Stimulated activated naive CD4-positive, alpha-beta T cell treated with Interleukin-2 at 50 U/mL for 16 hours (primary cell): ENCODE measurements at places on chromosomes 5 and 9.

GRCh38 chr5:141735823-141736222 is 53.8 kb upstream of the ARAP3 start:
- DNase-seq = no peak

DNA sequence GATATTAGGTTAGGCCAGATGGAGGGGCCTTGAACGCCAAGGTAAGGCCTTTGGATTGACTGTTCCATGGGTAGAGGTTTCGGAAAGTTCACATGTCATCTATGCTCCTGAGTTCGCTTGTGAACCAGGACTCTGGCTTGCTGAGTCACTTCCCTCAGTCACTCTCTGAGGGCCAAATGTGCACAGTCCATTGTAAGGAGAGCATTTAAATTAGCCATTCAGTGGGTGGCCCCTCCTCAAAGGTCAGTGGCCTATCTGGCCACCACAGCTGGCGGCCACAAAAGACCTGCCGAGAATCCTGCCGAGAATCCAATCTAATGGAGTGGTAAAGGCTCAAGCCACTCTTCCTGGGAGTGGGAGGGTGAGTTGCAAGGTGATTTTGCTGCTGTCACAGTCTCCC is 58.9 kb upstream of the ARAP3 start:
- DNase-seq = no peak

- no peak for DNase-seq
These were observed 122.3 kb upstream of the PITX1 start for GRCh38 chr5:135156337-135156714.

GRCh38 chr5:15009420-15009819 is 137.8 kb upstream of the ANKH start:
- no peak for DNase-seq

DNA sequence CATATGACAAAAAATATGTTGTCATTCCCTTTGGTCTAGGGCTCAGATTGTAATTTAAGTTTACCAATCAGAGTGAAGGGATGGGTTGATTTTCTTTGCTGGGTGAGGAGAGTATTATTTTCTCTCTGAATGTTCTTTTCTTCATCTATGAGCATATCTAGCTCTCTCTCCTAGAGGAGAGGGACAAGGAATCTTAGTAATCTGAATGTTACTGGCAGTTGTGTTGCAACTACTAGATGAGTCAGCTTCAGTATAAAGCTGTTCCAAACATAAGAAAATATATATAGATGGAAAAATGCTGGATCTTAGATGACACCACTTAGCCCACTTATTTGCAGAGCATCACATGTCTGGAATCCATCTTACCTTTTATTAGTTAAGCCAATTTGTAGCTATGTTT is 259.3 kb downstream of the TUSC1 start:
- DNase-seq = no peak

DNA sequence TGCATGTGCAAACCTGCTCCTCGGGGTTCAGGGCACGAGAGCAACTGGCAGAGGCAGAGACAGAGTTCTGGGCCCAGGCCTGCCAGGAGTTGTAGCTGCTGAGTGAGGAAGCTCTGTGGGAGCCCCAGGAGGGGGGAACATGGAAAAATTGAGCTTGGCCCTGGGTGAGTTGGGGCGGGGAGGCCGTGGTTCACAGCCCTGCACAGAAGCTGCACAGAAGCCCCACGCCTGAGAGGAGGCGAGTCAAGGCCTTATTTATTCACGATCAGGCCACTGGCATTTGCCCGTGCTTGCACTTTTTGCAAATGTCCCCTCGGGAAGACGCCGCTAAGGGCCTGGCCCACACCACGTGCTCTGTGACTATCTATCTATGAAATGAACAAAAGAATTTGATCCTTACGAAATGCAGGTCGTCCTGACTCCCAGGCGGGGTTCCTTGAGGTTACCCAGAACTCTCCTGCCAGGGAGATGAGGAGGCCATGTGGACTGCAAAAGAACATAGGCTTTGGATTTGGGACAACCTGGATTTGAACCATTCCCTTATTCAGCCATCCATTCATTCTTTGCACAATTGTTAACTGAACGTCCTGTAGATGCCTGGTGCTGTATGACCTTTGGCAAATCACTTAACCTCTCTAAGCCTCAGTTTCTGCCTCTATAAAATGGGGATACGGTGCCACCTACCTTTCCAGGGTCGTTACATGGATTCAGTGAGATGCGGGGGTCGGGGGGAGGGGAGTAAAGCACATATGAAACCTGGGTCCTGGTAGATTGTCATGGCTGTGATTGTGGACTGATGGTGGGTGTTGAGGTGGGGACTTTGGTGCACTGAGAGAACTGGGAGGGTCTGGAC is 17.9 kb downstream of the COL27A1 start:
- DNase-seq = no peak

DNA sequence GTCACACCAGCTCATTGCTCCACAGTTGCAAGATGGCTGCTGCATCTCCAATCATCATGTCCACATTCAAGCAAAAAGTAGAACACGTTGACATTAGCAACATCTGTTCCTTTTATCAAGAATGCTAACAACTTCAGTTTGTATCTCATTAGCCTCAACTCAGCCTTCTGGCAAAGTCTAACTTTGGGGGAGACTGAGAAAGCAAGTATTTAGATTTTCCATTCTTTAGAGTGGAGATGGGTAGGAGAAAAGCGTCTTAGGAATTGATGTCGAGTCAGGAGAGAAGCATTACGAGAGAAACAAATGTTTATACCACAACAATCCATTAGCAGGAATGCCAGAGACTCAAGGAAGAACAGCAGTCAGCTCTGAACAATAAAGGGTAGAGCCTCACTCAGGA is 446.3 kb downstream of the ENC1 start:
- no peak for DNase-seq

DNA sequence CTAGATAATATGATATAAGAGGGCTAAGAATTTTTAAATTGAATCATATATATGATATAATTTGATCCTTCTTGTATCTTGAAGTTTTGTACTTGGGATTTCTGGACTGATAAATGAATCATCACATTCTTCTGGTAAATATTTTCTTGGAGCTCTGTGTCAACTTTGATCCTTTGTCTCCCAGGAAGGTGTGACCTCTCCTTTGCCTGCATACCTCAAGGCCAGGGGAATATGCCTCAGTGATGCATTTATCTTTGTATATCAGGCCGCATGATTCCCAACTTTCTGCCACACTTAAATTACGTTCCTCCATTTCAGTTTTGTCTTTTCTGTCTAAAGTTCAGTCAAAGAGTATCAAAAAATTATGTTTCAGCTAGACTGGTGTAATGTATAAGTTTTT is 101.2 kb downstream of the NLN start:
- DNase-seq = no peak

DNA sequence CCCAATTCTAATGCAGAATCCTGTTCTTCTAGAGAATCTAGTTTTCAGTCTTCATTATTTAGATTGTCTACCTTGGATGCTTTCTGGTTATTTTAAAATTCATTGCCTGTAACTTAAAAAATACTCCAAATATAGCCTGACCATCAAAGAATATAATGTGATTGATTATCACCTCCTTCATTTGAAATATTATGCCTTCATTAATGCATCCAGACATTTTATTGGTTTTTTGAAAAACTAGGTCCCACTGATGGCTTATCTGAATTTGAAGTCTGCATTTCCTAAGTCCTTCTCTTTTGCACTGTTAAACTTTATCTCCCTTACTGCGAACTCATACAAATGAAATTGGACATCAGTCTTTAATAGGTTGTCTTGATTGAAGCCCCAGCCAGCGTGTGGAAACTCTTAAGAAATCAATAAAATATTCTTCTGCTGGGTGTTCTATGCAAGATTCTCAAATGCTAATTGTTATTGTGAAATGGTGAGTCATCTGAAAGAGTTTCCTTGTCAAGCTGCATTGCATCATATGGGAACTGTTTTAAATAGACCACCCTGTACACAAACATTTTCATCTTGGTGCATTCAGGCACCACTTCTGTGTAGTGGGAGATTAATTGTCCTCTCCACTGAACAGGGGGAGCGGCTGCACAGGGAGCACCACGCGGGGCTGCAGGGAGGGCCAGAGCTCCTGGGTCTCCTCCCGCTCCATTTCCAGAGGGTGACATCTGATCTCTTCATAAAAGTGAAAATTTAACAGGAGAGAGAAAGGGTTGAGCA is 92.3 kb upstream of the FANCC start:
- DNase-seq = no peak

GRCh38 chr5:80185095-80185494 is 70.8 kb downstream of the SERINC5 start:
- no peak for DNase-seq

- no peak for DNase-seq
These were observed 169.8 kb downstream of the CAAP1 start for GRCh38 chr9:26722755-26723154.

DNA sequence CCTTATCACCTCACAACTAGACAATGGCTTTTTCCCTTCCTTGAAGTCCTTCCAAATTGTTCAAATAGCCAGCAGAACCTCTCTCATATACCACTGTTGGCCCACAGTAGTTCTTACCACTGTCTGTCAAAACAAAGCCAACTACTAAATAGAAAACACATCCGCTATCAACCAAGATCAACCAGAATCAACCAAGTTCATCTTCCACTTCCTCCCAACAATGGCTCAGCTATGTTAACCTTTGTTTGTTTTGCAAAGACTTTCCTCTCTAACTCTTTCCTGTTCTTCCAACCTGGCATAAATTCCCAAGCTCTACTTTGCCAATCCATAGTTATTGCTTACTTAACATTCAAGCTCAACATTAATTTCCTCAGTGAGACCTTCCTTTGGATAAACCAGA is 15.2 kb downstream of the ELL2 start:
- DNase-seq = no peak

- DNase-seq = no peak
These were observed 385.1 kb downstream of the SEMA5A start for GRCh38 chr5:9160747-9161146.

DNA sequence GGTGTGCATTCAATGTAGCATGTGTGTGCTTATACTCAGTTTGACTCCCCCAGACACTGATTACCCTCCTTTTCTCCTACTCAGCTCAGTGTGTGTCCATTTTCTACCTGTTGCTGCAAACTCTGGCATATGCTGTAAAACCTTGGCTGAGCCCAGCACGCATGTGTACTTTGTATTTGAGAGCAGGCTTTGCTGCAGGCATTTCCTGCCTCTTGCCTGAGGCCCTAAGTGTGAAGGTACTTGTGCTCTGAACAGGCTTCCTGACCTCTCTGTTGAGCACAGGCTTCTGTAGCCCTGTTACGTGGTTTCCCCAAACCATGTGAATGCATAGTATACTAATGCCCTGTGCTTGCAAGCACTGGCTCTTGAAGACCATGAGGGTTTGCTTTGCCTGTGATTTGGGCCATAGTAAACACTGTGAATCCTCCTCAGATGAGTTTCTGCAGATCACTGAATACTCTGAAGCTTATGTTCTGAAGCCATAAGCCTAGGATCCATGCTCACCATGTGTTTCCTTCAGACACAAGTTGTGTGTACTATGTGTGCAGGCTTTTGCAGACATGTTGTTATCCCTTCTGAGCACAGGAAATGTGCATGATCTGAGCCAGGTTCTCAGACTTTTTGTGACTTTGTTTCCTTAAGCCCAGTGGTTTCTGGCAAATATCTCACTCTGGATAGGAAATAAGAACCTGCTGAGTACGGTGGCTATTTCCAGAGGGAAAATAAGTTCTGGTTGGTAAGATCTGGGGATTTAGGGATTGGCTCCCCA is 124.9 kb upstream of the RUSC2 start:
- no peak for DNase-seq

GRCh38 chr5:143341807-143342570 is 61.5 kb downstream of the NR3C1 start:
- no peak for DNase-seq

- DNase-seq = no peak
These were observed 64.0 kb upstream of the ZNF354A start for GRCh38 chr5:178794433-178794832.

- DNase-seq = no peak
These were observed 414.0 kb downstream of the ELAVL2 start for GRCh38 chr9:23412046-23412445.

DNA sequence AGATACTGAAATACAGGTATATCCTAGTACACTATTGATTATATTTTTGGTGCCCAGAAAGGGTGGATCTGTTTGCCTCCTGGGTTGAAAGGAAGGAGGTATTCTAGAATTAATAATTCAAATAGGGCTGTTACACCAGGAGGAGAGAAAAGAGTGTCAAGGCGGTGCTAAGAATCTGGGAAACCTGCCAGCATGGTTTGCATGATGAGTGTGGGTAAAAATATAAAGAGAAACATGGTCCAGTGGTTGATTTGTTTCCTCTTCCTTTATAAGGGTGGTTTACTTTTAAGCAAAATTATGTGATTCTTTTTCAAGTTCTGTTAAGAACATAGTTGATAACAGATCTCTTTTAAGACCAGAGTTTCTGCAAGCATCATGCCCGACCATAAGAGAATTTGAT is 69.4 kb upstream of the NFIB start:
- DNase-seq = no peak

- no peak for DNase-seq
These were observed 243 bp upstream of the SHISAL2B start for GRCh38 chr5:64690104-64690416.

GRCh38 chr9:9950813-9951212 is 662.0 kb downstream of the PTPRD start:
- no peak for DNase-seq

DNA sequence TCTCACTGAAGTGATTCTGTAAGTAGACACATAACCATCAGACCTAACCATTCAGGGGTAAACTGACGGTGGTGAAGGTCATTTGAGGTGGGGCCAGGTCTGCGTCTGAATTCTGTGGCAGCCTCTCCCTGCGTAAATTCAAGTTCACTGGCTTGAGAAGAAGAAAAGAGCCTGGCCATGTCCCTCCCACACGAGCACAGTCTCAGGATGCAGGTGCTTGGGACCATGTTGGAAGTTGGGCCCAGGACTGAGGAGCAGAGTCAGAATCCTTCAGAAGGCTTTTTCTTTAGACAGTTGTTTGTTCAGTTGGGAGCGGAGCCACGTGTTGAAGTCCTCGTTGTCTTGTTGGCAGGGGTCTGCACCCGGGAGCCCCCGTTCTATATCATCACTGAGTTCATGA is 24.1 kb downstream of the QRFP start:
- no peak for DNase-seq

- DNase-seq = no peak
These were observed 42.9 kb downstream of the TMEFF1 start for GRCh38 chr9:100515578-100516494.

DNA sequence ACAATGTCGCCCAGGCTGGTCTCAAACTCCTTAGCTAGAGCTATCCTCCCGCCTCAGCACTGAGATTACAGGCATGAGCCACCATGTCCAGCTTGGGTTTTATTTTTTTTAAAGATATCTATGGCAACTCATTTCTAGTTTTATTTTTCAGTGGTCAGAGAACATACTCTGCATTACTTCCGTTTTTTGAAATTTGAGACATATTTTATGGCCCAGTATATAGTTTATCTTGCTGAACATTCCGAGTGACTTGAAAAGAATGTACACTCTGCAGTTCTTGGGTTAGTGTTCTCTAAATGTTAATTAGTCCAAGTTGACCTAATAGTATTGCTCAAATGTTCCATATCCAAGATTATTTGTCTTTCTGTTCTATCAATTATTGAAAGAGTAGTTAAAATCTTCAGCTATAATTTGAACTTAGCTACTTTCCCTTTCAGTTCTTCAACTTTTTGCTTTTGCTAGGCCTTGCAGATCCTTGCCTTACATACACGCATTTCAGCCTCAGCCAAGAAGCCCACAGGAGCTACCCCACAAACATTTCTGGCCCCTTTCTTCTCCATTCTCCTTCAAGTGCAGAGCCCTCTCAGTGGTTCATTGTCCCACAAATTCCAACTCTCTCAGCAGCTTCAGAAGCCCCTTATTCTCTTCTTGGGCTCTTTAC is 22.3 kb upstream of the SNAPC3 start:
- DNase-seq = no peak

- DNase-seq = no peak
These were observed 6.2 kb downstream of the OR2S2 start for GRCh38 chr9:35951736-35952135.
